Karpas-422 (cell line): ENCODE measurements at places on chromosomes 4 and X. TPM values are rescaled to one million over a fixed set of nuclear protein-coding genes. Genes with fewer than 3 reads are reported as not detected.
A peak's percentile ranks its signal among the peaks of the same experiment; 100 is the strongest.

DNA sequence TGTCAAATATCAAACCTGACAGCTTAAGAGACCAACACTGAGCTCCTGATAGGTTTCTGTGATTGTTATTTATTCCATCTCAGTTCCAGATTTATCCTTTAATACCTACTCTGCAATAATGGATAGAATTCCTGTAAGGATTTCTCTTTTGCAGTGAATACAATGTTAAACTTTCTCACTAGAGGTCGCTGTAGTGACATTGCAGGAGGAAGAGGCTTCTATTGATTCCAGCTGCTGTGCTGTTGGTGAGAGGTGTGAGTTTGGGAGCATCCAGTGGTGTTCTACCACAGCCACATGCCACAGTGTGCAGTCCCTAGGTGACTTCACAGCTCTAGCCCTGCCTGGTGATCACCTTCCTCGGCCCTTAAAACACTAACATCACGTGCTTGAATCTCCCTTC, 34.6 kb upstream of the DCAF8L2 start:
- no peaks in the 10 kb centered on the region for H3K36me3 ChIP-seq
- H3K4me3 ChIP-seq = no peak overlapping the region
- no peaks in the 10 kb centered on the region for H3K27me3 ChIP-seq
- no peaks in the 10 kb centered on the region for H3K4me1 ChIP-seq

DNA sequence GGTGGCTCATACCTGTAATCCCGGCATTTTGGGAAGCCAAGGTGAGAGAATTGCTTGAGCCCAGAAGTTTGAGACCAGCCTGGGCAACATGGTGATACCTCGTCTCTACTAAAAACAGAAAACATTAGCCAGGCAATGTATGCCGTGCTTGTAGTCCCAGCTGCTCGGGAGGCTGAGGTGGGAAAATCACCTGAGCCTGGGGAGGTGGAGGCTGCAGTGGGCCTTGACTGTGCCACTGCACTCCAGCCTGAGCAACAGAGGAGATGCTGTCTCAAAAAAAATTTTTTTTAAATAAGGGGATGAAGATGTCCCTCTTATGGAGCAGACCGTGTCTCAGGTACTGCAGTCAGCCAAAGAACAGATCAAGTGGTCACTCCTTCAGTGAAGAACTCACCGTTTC, 13.5 kb downstream of the CTAG1B start:
- DNase-seq = peak; percentile 39
- H3K4me1 ChIP-seq = no peaks in the 10 kb centered on the region
- no peak overlapping the region for H3K27ac ChIP-seq
- no peaks in the 10 kb centered on the region for H3K27me3 ChIP-seq

GRCh38 chr4:18735740-18736268, 714.2 kb upstream of the LCORL start:
- H3K27me3 ChIP-seq = no peaks in the 10 kb centered on the region
- no peaks in the 10 kb centered on the region for H3K36me3 ChIP-seq
- no peak overlapping the region for H3K4me3 ChIP-seq
- DNase-seq = no peak
- H3K4me1 ChIP-seq = no peaks in the 10 kb centered on the region

Gene SLC10A3
- 30.5 and 32.1 TPM in 2 replicates for total RNA-seq

Gene FNIP2
- total RNA-seq = 0.04 and 0.56 TPM in 2 replicates

- no peaks in the 10 kb centered on the region for H3K27me3 ChIP-seq
- no peak overlapping the region for H3K4me3 ChIP-seq
- no peaks in the 10 kb centered on the region for H3K36me3 ChIP-seq
- no peaks in the 10 kb centered on the region for H3K4me1 ChIP-seq
- H3K27ac ChIP-seq = no peak overlapping the region
These were observed 39.7 kb upstream of the CXorf51A start for GRCh38 chrX:146854281-146854680.

GRCh38 chr4:61443813-61444510, 243.8 kb downstream of the ADGRL3 start:
- H3K27ac ChIP-seq = no peak overlapping the region
- H3K27me3 ChIP-seq = no peaks in the 10 kb centered on the region
- DNase-seq = no peak

GRCh38 chr4:8726344-8726851, 133.8 kb downstream of the CPZ start:
- no peaks in the 10 kb centered on the region for H3K36me3 ChIP-seq
- H3K4me3 ChIP-seq = no peak overlapping the region
- no peak for DNase-seq

DNA sequence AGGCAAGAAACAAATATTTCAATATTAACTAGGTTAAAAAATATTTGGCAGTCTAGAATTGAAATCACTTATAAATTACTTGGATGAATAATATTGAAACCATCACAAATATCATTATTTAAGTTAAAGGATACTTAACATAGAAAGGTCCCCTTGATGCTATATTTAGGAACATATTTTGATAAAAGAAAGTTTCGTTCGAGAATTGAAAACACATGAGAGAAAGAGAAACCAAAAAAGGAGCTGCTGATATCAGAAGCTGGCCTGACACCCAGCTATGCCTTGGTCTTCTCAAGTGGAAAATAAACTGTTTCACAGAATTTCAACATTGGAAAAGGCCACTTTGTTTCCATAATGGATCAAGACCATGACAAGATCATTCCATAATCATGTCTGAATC, 762.4 kb downstream of the DMD start:
- peak overlapping the region; percentile 69 for H3K27ac ChIP-seq
- H3K36me3 ChIP-seq = no peaks in the 10 kb centered on the region
- H3K4me1 ChIP-seq = peaks cover 26% of the 10 kb centered on the region
- peak overlapping the region; percentile 38; the same call in 1 of the 2 replicates for H3K4me3 ChIP-seq

Gene USP46
- 8.8 and 14.5 TPM in 2 replicates for total RNA-seq

DNA sequence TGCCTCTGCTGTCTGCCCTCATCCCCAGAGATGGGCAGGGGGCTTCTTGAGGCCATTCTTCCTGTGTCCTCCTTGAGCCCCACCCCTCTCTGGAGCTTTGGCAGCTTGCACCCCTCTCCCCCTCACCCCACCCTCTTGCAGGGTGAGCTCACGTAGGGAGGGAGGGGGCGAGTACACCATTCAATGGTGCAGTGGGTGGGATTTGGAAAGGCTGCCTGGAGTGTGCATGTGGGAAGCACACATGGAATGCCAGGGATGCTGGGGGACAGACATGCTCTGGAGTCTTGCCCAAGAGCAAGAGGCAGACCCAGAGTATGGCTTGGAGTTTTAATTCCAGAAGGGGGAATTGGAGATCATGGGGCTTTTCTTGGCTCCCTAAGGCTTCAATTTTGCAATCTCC, 5.6 kb downstream of the PAK3 start:
- DNase-seq = no peak
- H3K4me3 ChIP-seq = no peak overlapping the region
- no peaks in the 10 kb centered on the region for H3K27me3 ChIP-seq
- H3K36me3 ChIP-seq = no peaks in the 10 kb centered on the region

Gene TMEM47
- total RNA-seq = not detected in 2 replicates

- no peak overlapping the region for H3K27ac ChIP-seq
- DNase-seq = no peak
- H3K4me3 ChIP-seq = no peak overlapping the region
- H3K36me3 ChIP-seq = no peaks in the 10 kb centered on the region
- H3K4me1 ChIP-seq = no peaks in the 10 kb centered on the region
These were observed 223.4 kb upstream of the HAND2 start for GRCh38 chr4:173753408-173753807.

- H3K27me3 ChIP-seq = no peaks in the 10 kb centered on the region
- no peaks in the 10 kb centered on the region for H3K4me1 ChIP-seq
- no peak overlapping the region for H3K4me3 ChIP-seq
- H3K36me3 ChIP-seq = no peaks in the 10 kb centered on the region
- H3K27ac ChIP-seq = no peak overlapping the region
These were observed 9.7 kb upstream of the CLNK start for GRCh38 chr4:10694151-10694827.

Gene HELT
- total RNA-seq = not detected in 2 replicates

Gene NPFFR2
- not detected in 2 replicates for total RNA-seq

DNA sequence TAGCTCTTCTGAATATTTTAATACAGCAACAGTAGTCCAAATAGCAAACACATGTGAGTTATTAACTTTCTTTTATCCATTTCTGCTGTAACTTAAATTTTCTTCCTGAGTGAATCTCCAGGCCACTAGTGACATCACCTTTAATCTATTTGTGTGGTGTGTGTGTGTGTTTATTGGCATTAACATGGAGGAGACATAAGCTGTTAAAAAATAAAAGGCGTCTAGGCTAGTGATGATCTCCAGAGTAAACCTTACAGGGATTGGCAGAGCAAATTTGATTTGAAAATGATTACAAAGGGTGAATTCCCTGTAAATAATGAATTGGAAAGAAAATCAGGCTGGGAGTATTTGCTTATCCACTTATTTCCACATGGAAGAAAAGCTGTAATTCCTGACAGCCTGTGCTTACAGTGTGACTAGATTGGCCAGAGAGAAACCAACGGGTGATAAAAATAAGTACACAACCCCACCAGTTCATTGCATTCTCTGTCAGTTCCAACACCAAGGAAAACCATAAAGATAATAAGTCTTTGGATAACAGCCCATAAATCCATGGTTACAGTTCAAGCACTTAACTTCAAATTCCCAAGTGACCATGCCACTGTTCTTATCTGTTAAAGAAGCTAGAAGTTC, 186.1 kb downstream of the ENOX2 start:
- H3K36me3 ChIP-seq = no peaks in the 10 kb centered on the region
- H3K27ac ChIP-seq = no peak overlapping the region
- H3K27me3 ChIP-seq = no peaks in the 10 kb centered on the region
- no peak overlapping the region for H3K4me3 ChIP-seq
- H3K4me1 ChIP-seq = no peaks in the 10 kb centered on the region

DNA sequence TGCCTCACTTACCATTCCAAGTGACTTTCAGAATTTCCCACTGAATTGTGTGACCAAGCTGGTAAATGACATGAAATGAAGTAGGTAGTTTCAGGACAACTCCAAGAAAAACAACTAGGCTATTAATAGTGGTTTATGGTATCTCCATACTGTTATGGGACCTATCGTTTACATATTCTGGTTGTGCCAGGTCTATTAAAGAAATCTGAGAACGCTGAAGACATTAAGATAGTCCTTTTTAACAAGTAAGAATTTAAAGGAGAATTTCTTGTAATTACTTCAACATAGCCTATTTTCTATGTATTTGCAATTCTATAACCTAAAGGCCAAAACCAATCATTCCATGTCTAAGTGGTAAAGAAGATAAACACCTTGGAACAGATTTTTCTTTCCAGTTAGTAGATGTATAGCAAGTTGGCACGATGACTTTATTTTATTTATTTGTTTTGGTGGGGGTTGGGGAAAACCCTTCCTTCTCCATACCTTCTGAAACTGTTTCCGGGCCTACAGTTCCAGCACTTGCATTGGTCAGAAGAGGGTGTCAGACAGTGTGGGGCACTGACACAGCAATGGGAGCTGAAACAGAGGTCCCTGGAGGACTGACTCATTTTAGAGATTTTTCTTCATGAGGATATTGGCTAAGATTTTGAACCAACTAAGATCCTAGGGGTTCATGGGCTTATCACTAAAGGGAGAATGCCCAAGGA, 7.6 kb upstream of the DCLK2 start:
- H3K4me1 ChIP-seq = no peaks in the 10 kb centered on the region
- no peak for DNase-seq
- no peaks in the 10 kb centered on the region for H3K36me3 ChIP-seq

Gene L1CAM
- total RNA-seq = not detected in 2 replicates
